ENCODE measurements at places on chromosomes 4 and X. TPM values are rescaled to one million over a fixed set of nuclear protein-coding genes. Genes with fewer than 3 reads are reported as not detected.

Gene NSUN7
- total RNA-seq = 0.79 TPM

Gene PAK3
- total RNA-seq = not detected

Gene SYNPO2
- total RNA-seq = 0.13 TPM

Gene MND1
- total RNA-seq = 1.3 TPM

Gene REPS2
- 0.38 TPM for total RNA-seq

Gene HEPH
- under 0.01 TPM for total RNA-seq

DNA sequence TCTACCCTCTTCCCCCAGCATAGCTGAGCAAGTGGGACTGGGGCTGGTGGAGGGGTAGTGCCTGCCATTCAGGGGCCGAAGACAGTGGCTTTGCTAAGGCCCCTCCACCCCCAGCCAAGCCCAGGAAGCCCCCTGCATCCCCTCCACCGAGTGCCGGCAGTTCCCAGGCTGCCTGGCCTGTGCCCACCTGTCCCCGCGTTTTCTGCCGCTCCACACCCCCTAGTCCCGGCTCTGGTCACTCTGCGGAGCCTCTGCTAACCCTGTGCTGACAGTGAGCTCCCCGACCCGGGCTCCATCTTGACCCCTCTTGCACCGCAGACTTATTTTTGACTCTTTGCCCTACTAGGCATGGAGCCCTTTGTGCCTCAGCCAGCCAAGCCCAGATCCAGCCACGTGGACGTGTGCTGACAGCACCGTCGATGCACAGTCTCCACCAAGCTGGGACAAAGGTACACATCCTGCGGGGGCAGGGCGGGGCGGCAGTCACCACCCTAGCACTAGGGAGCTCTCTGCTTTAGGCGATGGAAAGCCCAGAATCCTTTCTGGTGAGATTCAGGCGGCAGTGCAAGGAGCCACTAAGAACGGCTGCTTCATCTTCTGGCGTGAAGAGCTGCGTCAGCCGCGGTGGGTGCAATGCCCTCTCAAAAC is 96.6 kb downstream of the PHKA2 start:
- DNase-seq = peak; percentile 25

DNA sequence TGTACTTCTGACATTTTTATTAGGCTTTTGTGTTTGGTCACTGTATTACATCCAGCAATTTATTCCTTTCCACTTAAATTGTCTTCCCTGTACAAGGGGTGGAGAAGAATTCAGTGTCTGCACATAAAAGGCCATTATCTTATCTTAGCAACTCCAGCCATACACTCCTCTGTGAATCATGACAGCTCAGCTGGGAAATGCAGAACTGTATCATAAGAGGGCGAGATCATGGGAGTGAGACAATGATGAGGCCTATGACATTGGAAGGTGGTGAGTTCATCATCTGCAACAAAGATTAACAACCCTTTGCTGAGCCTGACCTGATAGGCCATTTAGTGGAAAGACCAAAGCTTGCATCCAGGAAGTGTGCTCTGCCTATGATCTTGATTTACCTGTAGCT is 33.3 kb downstream of the SLIT2 start:
- DNase-seq = peak; percentile 87

DNA sequence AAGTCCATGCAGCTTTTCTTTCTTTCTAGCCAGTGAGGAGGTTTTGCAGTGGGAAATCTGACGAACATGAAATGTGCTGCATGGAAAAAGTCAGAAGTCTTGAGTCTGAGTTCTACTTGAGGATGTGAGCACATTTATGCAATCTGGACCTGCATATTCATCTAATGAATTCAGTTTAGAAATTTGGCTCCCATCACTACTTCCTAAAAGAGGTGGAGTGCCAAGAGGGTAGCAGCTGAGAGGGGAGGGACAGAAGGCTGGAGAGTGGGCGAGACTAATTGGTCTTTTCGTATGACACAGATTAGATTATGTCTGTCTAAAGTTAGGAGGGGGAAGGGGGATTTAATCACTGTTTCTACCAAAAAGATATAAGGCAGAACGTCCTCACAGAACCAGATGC is 535.9 kb downstream of the IQCM start:
- no peak for DNase-seq

DNA sequence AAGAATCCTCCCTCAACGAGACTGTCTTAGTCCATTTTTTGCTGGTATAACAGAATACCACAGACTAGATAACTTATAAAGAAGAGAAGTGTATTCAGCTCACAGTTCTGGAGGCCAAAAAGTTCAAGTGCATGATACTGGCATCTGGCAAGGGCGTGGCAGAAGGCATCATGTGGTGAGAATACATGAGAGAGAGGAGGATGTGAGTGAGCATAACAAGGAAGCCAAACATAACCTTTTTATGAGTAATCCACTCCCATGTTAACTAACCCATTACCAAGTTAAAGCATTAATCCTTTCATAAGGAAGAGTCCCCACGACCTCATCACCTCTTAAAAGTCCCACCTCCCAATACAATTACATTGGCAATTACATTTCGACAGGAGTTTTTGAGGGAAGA is 504.6 kb downstream of the IQCM start:
- peak; percentile 52 for DNase-seq

DNA sequence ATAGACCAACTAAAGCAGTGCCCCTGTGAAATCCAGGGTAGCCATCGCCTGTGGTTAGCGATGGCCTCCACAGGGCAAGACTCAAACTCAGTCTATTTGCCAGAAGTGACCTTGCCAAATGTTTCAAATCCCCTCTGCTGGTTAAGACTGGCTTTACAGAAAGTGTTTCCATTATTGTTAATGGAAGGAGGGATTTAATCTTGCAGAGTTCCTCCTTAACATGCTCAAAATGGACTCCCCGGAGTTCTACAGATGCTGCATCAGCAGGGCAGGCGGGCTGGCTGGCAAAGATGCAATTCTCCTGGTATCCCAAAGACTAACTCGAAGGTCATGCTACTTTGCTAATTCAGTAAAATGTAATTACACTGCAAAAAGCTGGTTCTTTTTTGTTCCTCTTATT is 313.0 kb upstream of the SLC7A11 start:
- no peak for DNase-seq

GRCh38 chr4:666822-667544 is 7.1 kb downstream of the ATP5ME start:
- DNase-seq = no peak

DNA sequence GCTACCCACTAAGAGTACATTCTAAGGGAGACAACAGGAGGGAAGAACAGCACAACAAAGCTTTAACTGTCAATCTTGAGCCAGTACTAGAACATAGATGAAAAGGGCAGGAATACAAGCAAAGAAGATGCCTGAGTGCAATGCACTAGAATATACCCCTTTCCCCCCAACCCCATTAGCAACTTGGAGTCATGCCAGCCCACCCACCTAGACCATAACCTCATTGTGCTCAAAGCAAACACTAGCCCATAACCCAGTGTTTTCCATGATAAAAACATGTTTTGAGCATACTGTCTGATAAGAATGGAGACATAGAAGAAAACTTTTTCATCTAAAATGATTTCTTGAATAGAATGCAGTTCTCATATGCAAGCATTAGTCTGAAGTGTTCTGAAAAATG is 183.2 kb downstream of the RAP1GDS1 start:
- no peak for DNase-seq

- DNase-seq = peak; percentile 39
These were observed 959.1 kb upstream of the LCORL start for GRCh38 chr4:18980516-18981233.

DNA sequence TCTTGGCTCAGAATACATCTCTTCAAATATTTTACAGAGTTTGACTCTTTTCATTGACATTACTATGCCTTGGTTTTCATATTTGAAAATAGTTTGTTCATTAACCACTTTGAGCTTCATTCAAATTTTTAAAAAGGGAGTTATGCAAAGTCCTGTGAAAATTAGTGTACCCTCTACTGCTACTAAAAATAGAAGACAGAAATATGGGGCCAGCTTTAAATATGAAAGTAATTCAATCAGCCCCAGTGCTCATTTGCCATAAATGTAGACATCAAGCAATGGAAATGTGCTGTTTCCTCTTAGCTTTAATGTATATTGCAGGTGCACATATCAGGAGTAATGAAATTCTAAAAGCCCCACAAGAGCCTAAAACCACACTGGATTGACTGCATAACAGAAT is 218.7 kb downstream of the SPATA18 start:
- no peak for DNase-seq

GRCh38 chrX:101550362-101550750 is at the start of gene ARMCX1:
Gene ARMCX1, plus strand, starts transcription at chrX:101550547. Its CDS starts 2,384 bp downstream, at chrX:101552931.
- DNase-seq = peak; percentile 44

GRCh38 chrX:133878710-133879109 is 106.7 kb downstream of the GPC3 start:
- DNase-seq = no peak

GRCh38 chr4:77433418-77433733 is 172.2 kb upstream of the CXCL13 start:
- DNase-seq = peak; percentile 64

DNA sequence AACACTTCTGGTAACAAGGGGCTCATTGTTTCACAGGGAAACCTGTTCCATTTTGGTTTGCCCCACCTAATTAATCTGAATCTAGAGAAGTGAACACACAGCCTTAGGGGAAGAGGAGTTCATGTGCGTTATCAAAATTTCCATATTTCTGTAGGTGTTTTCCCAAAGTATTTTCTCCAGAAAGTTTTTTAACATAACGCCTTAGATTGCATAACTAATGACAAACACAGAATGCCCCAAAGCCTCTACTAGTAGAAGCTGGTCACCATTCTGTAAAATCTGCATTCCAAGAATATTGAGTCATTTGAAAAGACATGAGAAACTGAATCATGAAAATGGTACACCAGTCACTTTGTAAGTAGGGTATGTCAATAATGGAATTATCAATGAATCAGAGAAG is 41.1 kb downstream of the IL13RA2 start:
- DNase-seq = peak; percentile 92

- DNase-seq = no peak
These were observed 204.1 kb upstream of the NEIL3 start for GRCh38 chr4:177105536-177105935.

DNA sequence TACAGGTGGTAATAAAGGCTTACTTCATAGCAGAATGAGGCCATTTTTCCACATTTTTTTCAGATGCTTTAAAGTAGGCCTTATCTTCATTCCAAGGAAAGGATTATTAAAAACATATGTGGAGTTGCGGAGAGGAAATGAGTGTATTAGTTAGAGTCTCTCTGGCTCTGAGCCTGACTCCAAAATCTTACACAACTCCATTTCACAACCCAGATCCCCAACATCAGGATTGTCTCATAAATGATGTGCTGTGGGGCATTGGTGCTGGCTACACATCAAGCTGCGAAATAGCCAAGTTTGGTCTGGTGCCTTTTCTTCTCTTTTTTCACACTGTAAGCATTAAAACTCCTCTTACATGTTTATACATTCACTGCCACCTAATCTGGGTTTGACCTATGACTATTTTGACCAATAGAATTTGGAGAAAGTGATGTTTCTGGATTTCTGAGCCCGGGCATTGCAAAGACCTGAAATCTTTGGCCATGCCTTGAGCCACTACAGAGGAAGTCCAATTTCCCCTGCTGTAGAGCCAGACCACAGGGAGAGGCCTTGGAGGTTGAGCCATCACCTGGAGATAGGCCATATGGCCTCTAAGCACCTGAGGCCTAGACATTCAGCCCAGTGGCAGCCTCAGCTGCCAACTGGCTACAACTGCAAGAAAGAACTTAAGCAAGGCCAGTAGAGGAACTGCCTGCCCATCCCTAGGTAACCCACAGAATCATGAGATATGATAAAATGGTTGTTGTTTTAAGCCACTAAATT is 16.7 kb upstream of the SOD3 start:
- DNase-seq = peak; percentile 28

DNA sequence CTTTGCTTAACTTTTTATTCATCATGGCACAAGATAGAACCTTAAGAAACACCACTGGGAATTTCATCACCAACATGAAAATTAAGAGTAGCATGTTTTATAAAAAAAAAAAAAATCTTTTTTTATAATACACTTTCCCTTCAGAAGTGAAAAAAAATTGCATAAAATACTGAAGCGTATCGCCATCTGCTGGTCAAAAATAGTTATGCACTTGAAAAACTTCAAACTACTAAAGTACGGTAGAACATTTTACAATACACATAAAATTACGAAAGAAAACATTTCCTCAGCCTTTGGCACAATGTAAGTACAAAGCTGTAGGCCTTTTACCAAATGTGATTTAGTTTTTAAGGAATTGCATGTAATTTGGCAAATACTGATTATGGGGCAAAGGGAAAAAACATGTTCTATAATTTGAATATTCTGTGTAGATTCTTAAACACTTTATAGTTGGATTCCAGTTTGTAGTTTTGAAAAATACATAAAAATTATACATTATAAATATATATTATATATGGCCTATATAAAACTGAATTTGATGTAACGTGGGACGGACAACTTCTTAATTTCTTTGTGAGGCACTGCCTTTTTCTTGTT is 26.5 kb downstream of the HCCS start:
- DNase-seq = peak; percentile 20

GRCh38 chr4:15020502-15021286 is 18.4 kb downstream of the CPEB2 start:
- no peak for DNase-seq

DNA sequence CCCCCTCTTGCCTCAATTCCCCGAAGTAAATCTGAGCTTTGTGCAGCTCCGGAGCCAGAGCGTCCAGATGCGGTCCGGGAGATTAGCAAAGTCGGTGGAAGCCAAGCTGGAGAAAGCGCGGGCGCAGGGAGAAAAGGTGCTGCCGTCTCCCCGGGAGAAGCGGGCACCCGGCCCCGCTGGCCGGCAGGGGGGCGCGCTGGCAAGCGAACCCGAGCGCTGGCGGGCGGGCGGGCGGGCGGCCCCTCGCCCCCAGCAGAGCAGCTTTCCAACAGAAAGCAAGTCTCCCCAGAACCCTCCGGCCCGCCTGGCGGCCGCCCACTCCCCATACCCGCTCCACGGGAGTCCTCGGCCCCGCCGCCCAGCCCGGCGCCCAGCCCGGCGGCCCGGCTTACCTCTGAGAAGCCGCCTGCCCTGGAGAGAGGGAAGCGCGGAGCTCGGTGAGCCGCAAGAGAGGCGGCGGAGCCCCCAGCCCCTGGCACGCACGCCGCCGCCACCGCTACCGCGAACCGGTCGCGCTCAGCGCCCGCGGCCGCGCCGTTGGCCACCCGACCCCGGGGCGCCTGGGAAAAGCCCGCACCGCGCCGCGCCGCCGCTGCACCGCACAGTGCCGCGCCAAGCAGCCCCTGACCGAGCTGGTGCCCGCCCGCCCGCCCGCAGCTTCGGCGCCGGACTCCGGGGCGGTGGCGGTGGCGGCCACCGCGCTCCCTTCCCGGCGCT is 529 bp upstream of the CITED1 start:
- no peak for DNase-seq

DNA sequence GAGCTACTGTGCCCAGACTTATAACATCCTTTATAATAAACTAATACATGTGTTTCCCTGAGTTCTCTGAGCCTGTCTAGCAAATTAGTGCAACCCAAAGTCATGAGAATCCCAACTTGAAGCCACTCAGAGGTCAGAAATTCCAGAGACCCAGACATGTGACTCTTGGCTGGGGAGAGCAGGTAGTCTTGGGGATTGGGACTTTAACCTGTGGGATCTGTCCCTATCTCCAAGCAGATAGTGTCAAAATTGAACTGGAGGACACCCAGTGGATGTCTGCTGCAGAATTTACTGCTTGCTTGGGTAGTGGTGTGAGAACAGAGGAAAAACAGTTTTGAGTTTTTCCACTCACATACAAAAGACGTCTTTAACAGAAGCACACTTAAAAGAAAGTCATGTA is 26.4 kb downstream of the ELOVL6 start:
- no peak for DNase-seq

GRCh38 chrX:17535229-17535628 is 160.2 kb downstream of the NHS start:
- no peak for DNase-seq
